Activated CD4-positive, alpha-beta T cell treated with anti-CD3 and anti-CD28 coated beads, Interleukin-2, amount 10 ng/mL, durations not matched to agents 24 days and 14 days (primary cell): ENCODE measurements at places on chromosomes 12 and 14. TPM values are rescaled to one million over a fixed set of nuclear protein-coding genes. Genes with fewer than 3 reads are reported as not detected.

DNA sequence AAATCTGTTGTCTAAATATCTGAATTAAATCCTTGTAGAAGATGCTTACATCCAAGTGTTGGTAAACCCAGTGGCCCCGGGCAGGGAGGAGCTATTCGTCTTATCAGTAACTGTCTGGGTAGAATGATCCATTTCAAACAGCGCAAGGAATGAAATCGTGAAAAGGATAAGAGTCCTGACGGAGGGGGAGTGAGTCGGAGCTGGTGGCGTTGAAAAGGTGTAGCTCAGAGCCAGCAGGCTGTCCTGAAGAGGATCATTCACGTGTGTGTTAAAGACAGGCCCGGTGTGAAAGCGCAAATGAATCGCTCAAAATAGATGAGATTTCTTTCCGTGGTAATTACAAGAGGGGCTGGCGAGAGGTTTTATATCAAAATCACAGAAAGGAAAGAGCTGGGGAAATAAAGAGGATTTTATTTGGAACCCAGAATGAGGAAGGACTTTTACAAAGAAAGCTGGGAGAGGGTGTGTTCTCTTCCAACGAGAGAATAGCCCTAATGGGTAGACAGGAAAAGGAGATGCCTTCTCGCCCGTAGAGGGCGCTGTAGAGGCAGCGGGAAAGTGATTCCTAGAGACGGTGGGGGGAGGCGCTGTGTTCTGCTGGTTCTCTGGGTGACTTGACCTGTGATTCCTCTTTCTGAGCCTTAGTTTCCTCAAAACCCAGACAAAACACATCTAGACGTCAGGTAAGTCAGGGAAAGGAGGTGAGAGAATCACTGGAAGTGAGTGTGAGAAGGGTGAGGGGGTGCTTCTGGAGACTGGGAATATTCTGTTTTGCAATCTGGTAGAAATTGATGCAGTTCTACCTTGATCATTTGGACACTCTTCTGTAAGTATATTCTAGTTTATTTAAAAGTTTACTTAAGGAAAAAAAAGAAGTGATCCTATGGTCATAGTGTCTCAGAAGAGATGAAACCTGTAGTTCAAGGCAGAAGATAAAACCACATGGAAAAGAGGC is 39.3 kb downstream of the SRRM4 start:
- H3K27ac ChIP-seq, result no peak overlapping the region
- no peaks in the 10 kb centered on the region for H3K36me3 ChIP-seq
- H3K4me1 ChIP-seq, result no peaks in the 10 kb centered on the region
- no peaks in the 10 kb centered on the region for H3K27me3 ChIP-seq
- H3K4me3 ChIP-seq, result no peak overlapping the region

DNA sequence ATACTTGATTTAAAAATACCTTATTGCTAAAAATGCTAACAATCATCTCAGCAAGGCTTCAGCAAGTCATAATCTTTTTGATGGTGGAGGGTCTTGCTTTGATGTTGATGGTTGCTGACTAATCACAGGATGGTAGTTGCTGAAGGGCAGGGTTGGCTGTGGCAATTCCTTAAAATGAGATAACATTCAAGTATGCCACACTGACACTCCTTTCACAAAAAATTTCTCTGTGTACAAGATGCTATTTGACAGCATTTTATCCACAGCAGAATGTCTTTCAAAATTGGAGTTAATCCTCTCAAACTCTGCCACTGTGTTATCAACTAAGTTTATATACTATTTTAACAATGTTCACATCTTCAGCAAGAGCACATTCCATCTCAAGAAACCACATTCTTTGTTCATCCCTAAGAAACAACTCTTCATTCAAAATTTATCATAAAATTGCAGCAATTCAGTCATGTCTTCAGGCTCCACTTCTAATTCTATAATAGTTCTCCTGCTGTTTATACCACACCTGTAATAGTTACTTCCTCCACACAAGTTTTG is 16.1 kb downstream of the SCAF11 start:
- H3K36me3 ChIP-seq, result peaks cover 51% of the 10 kb centered on the region
- no peak for DNase-seq
- peaks cover 47% of the 10 kb centered on the region for H3K4me1 ChIP-seq
- no peak overlapping the region for H3K27ac ChIP-seq

DNA sequence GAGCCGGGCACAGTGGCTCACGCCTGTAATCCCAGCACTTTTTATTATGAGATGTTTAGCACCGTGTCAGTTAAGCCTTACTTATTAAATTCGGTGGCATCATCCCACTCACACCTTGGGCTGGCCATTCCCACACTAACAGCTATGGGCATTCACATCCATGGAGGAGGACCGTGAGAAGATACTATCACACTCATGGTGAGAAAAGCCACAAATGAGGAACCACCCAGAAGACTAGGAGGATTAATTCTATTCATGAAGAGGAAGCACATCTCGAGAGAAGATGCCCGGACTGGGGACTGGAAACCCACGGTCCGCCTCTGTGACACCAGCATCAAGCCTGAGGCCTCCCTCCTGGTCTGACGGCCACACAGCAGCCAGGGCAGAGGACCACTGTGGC is 4.9 kb downstream of the CDC42BPB start:
- H3K4me1 ChIP-seq, result peaks cover 4% of the 10 kb centered on the region
- H3K36me3 ChIP-seq, result no peaks in the 10 kb centered on the region
- no peak for DNase-seq
- peaks cover 28% of the 10 kb centered on the region for H3K27me3 ChIP-seq

- no peak overlapping the region for H3K4me3 ChIP-seq
- H3K4me1 ChIP-seq, result peaks cover 3% of the 10 kb centered on the region
- H3K27me3 ChIP-seq, result peaks cover 2% of the 10 kb centered on the region
- no peak for DNase-seq
- H3K36me3 ChIP-seq, result no peaks in the 10 kb centered on the region
Measured at GRCh38 chr12:95396849-95397468, 77.0 kb upstream of the METAP2 start.

DNA sequence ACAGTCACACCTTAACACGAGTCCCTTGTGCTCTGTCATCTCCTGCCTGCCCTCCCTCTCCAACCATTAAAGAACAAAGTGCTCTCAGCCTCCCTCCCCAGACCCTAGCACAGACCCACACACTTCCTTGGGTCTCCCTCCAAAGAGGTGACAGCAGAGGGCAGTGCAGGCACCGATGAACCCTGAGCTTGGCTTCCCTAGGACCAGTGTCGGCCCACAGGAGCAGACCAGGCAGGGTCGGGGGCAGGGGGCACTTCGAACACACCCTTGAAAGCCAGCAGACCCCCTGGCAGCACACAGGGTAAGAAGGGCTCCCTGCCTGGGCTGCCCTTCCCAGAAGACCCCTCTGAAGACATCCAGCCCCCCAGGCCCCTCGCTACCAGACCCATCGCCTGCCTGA is 7.0 kb downstream of the CDK2AP1 start:
- no peak for DNase-seq
- peaks cover 11% of the 10 kb centered on the region for H3K4me1 ChIP-seq
- H3K36me3 ChIP-seq, result peaks cover 20% of the 10 kb centered on the region
- H3K4me3 ChIP-seq, result no peak overlapping the region
- no peak overlapping the region for H3K27ac ChIP-seq
- no peaks in the 10 kb centered on the region for H3K27me3 ChIP-seq

MUCL1 gene
- total RNA-seq, result 0.54 and 0.84 TPM in 2 replicates

TAS2R7 gene
- total RNA-seq, result not detected in 2 replicates

RASSF9 gene
- not detected in 2 replicates for total RNA-seq

MYBPC1 gene
- total RNA-seq, result not detected in 2 replicates

SERPINA3 gene
- total RNA-seq, result not detected in 2 replicates
